ENCODE measurements at places on chromosomes 1 and 21.

DNA sequence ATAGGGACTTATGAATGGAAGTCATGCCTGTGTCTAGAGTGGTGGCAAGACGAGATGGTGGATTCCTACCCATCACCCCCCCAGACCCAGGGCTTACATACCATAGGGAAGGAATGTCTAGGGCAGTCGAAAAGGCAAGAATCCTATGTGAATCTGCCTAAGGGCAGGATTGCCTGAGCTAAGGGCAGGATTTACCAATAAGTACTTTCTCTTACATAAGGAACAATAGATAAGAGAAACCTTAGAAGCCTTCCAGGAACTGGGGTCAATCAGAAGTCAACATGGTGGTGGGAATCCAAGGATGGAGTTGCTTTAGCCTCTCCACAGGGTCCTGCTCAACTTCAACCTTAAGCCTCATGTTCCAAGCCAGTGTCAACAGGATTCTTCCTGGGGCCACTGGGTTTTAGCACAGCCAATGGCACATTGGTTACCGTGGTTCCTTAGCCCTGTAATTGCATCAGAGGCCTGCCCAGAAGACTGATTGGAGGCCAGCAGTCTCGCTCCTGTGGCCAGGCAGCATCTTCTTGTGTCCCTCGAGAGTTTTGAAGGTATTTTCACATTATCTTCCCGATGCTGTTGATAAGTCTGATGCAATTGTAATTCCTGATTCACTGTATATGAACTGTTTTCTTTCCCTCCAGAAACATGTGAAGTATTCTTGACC, 20.7 kb downstream of the BACE2 start:
- peak; percentile 6 for ATAC-seq

DNA sequence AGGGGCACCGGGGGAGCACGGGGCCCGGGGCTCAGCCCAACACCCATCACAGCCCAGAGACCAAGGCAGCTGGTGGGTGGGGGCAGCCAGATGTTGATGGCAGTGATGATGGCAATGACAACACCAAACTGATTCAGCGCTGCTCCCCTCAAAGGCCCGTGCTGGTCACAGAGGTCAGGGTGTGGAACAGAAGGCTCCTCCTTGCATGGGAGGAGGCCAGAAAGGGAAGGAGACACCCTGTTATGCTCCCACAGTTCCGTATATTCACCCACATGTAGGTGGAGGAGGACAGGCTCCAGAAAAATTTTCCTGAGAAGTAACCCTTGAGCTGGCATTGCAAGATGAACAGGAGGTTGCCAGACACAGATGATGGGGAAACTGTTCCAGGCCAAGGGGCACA, 414 bp downstream of the GUCA2B start:
- ATAC-seq: no peak

DNA sequence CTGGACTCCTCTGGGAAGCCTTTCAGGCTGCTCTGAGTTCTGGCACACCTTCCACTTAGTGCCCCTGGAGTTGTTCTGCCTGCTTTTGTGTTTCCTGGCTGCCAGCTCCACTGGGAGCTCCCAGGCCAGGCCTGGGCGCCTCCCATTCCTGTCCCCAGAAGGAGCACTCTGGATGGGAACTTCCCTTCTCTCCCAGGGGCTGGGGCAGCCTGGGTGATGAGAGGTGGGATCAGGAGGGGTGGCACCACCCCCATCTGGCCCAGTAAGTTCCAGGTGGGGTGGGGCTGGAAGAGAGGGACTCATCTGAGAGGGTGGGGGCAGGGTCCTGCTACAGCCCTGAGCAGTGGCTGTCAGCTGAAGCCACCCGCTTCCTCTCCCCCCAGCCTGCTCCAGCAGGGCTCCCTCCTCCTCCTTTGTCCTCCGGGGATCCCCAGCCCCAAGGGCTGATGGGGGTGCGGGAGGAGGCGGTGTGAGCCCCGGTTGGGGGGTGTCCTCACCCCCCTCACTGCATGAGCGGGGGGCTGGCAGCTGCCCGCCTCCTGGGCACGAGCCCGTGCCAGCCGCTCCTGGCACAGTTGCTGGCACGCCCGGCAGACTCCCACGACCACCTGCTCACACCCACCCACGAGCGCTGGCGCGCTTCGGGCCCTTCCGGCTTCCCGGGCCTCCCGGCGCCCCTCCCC, 4.7 kb downstream of the FOXO6 start:
- no peak for ATAC-seq

DNA sequence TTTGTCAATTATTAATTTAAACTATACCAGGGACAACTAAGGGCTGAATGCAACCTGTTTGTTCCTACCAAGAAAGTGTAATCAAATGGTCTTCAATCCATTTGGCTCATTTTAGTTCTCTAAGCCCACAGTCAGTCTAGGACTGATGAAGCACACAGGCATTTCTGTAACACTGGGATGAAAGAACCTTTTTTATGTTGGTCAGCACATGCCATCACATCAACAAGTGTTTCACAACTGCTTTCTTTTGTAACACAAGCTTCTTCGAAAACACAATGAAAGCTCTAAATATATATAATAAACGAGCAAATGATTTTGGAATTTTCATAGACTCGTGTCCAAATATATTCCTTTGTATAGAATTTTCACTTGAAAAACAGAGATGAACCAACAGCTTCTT, 28.8 kb downstream of the HEATR1 start:
- ATAC-seq: no peak

- no peak for ATAC-seq
Observed at GRCh38 chr1:66624412-66625060, 90.6 kb downstream of the SGIP1 start.

GRCh38 chr1:56688522-56689026, 43.5 kb downstream of the PRKAA2 start:
- ATAC-seq: peak; percentile 100

- ATAC-seq: no peak
Observed at GRCh38 chr1:205629751-205630150, 2.1 kb downstream of the ELK4 start.

DNA sequence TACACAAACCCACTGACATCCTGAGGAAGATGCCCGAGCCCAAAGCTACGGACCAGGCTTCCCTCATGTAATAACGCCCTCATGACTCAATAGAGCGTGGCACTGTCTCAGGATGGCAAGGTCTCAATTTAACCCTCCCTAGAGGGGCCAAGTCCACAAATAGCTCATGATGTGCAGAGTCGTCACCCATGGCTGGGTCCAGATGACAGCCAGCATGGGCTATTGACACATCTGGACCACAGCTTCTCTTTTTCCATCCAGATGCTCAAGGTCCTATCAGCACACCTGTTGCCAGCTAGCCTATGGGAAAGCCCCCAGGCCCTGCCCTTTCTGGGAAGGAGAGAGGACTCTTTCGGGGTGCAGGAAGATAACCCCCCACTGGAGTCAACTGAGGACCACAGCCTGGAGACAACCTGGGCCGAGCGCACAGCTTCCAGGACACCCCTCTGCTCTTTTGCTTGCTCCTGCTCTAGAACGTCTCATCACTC, 2.8 kb downstream of the LAPTM5 start:
- peak; percentile 56 for ATAC-seq

DNA sequence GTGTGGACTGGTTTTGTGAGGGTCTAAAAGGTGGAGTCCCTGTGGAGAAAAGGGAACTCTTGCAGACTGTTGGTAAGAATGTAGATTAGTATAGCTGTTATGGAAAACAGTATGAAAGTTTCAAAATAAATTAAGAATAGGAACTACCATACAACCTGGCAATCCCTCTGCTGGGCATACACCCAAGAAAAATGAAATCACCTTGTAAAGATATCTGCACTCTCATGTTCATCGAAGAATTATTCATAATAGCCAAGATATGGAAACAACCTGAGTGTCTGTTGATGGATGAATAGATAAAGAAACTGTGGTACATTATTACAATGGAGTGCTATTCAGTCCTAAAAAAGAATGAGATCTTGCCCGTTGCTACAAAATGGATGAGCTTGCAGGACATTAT, 109.6 kb downstream of the TBX19 start:
- ATAC-seq: no peak

- no peak for ATAC-seq
Observed at GRCh38 chr1:59142311-59143132, 154.4 kb upstream of the FGGY start.

- ATAC-seq: no peak
Observed at GRCh38 chr21:42542596-42542995, 28.9 kb downstream of the SLC37A1 start.

DNA sequence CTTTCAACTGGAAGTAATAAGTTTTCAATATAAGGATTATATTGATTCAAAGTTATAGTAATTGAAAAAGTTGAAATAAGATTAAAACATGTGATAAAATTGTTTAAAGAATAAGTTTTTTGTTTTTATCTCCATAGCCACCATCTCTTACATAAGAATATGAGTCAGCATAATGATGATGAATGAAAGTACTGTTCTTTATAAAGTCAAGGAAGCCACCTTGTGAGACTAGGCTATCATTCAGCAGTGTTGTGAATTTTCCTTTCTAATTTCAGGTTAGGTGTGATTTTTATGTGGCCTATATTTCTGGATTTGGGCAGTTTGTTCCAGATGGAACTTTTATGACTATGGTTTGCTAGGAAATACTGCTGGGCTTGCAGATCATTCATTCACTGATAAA, 22.4 kb upstream of the ASB17 start:
- ATAC-seq: no peak

DNA sequence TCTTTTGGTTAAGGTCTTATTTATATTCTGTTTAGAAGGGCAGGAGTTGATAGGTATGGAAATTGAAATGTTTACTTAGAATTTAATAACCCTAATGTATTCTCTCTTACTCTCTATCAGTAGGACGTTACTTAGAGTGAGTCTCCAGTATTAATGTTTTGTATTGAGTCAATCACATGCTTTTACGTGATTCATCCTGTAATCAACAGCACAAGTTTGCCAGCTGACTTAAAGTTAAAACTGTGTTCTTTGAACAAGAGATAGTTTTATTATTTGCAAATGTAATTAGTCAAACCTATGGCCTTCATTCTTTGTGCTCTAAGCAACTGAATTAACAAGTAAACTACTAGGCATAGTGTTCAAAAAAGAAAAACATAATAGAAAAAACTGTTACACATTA, 57.3 kb downstream of the PKN2 start:
- ATAC-seq: no peak

GRCh38 chr1:12775443-12775842, 1.9 kb downstream of the PRAMEF12 start:
- ATAC-seq: no peak

DNA sequence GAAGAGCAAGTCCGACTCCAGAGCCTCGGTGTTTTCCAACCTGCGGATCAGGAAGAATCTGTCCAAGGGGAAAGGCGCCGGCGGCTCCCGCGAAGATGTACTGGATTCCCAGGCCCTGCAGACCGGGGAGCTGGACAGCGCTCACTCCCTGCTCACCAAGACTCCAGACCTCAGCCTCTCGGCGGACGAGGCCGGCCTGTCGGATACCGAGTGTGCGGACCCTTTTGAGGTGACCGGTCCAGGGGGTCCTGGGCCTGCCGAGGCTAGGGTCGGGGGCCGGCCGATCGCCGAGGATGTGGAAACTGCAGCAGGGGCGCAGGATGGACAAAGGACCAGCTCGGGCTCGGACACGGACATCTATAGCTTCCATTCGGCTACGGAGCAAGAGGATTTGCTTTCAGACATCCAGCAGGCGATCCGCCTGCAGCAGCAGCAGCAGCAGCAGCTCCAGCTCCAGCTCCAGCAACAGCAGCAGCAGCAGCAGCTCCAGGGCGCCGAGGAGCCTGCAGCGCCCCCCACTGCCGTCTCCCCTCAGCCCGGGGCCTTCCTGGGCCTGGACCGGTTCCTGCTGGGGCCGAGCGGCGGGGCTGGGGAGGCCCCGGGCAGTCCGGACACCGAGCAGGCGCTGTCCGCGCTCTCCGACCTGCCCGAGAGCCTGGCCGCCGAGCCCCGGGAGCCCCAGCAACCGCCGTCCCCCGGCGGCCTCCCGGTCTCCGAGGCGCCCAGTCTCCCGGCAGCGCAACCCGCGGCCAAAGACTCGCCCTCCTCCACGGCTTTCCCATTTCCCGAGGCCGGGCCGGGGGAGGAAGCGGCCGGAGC, 827 bp downstream of the FMN2 start:
- ATAC-seq: no peak

DNA sequence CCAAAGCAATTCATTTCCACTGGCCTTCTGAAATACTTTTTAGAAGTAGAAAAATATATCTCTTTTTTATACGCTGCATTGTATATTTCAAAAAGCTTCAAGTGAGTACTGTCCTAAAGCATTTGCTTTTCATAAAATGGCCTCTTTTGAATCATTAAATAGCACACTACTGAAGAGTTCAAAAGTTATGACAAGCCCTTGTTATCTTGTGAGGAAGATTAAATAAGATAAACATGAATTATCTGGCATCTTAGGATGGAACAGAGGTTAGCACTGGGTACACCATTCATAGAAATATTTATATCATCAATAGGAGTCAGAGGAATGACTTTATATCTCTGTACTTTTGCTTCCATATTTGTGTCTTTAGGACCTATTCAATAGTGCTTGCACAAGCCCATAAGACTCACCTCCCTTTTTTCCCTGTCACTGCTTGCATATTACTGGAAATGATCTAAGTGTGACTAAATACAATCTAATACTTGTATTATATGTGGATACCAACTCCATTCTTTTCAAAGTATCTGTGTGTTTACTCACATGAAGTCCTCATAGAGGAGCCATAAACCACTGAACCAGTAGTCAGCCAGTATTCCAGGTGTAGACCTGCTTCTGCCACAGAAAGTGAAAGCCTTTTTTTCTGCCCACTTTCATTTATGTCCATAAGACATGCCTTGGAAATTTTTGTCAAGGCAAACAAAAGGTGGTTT, 274.2 kb upstream of the C1orf105 start:
- ATAC-seq: peak; percentile 89

DNA sequence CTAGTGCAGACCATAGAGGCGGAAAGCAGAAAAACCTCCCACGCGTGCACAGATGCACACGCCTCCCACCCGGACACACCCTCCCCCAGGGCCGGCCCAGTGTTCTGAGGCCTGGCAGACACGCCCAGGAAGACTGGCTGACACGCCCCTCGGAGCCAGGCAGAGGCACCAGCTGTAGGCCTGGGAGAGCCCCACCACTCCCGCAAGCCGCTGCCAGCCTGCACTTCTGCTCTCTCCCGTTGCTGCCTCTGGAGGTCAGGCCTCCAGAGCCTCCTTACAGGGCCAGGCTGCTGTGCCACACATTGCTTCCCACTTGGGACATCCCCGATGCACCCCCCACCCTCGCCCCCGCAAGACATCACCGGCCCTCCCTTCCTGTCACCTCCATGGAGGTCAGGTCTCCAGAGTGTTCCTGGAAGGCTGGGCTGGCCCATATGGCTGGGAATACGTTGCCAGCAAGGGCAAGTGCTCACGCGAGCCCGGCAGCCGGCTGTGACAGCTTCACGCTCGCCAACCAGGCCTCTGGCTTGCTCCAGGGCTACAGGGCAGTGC, 40.4 kb downstream of the CASZ1 start:
- ATAC-seq: peak; percentile 93

GRCh38 chr1:213138391-213138790, 87.3 kb downstream of the RPS6KC1 start:
- ATAC-seq: no peak

- peak; percentile 59 for ATAC-seq
Observed at GRCh38 chr21:37220433-37220980, 46.6 kb downstream of the VPS26C start.

DNA sequence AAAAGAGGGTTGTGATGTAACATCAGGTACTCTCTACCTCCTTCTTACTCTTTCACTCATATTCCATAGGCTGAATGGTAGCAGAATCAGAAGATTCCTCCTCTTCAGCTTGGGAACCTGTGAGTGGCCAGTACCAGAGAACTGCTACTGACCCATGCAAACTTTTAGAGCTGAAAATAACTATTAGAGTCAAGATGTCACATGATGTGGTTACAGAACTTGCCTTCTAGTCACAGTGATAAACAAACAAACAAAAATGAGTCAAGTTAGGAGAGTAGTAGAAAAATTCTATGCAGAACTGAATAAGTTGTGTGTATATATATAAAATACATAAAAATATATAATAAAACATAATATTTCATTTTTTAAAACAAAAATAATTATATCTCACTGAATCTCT, 47.6 kb upstream of the RGS1 start:
- ATAC-seq: no peak
